ENCODE measurements at places on chromosomes 1 and 21.
A peak's percentile ranks its signal among the peaks of the same experiment; 100 is the strongest.

- peak; percentile 85 for DNase-seq
These were observed 39.8 kb upstream of the ZC3H12A start for GRCh38 chr1:37434292-37435225.

DNA sequence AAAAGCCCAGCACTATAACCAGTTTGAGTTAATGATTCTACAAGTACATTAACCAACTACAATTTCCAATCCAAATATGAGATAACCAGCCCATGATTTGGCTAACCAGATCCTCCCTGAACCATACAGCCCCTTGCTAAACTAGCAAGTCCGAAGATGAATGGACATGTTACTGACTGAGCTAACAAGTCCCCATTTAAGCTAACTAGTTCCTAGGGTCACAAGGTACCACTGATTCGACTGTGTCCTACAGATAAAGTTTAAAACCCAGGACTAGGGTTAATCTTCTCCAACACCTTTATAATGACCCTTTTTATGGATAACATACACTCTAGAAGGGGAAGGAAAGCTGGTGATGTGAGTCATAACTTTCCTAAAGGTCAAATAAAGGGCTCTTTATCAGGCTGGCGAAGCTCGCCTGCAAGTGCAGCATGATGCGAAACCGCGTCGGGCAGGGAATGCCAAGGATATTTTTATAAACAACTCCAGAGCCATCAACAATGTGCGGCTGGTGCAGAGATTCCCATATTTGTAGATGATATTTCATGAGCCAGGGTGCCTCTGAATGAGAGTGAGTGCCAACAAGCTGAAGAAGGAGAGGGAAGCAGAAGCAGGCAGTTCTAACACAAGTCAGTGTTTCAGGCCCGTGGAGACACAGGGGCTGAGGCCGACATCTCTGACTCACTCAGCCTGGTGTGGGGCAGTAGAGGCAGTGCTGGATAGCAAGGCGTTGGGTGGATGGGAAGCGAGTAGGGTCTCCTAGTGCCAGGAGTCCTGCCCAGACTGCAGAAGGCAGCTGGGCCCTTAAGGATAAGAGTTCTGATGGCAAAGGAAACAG lies 75.6 kb upstream of the ROR1 start:
- no peak for DNase-seq

DNA sequence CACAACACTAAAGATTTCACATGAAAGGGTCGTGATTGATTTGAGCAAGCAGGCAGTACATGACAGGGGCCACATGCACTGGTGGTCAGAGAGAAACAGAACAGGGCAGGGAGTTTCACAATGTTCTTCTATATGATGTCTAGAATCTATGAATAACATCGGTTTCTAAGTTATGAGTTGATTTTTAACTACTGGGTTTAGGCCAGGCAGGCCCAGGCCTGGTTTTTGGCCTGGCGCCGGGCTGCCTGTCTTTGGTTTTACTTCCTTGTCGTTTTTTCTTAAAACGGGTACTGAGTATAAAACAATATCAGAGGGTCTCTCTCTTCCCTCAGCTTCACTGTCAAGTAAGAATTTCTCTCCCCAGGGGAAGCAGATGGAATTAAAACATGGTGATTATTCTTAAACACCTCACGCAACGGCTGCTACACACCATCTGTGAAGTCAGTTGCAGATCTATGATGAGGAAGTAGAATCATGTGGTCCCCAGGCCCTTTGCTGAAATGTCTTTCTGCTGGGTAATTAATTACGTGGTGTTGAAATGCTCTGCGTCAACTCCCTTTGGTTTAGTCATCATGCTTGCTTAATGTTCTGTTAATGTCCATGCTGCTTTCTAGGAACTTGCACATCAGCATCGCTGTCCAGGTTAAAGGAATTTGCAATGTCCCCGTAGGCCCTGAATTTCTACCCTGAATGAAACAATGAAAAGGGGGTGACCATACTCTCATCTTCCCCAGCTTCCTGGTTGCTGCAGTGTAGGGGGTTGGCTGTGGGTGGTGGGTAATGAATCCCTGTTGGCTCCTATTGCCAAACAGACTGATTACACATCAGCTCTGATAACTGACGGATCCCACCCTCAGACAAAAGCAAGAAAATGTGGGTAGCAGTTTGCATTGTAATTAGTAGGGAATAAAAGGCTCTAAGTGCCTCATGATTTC lies 70.3 kb downstream of the SERINC2 start:
- no peak for DNase-seq

GRCh38 chr1:163275222-163275621 lies 46.5 kb upstream of the NUF2 start:
- no peak for DNase-seq

- DNase-seq: peak; percentile 78
These were observed 12.2 kb downstream of the CITED4 start for GRCh38 chr1:40849801-40850592.

- DNase-seq: no peak
These were observed 276.1 kb upstream of the SPAG17 start for GRCh38 chr1:118461154-118461553.

DNA sequence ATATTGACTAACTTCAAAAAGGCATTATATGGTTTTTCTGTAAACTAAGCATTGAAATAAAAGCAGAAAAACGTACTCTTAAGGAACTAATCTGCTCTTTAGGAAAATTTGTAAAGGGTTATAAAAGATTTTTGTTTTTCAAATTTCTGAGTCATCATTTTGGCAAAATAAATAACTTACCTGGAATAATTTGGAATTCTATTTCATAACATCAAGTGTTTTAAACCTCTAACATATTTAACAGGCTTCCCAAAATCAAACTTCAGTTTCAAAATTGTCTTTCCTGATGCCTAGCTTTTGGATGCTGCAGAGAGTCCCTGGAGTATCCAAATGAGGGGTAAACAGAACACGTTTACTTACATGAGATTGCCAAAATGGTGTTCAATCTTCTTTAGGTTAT lies 108.5 kb downstream of the COP1 start:
- no peak for DNase-seq

- DNase-seq: no peak
These were observed 4.2 kb downstream of the MANEAL start for GRCh38 chr1:37797750-37798345.

DNA sequence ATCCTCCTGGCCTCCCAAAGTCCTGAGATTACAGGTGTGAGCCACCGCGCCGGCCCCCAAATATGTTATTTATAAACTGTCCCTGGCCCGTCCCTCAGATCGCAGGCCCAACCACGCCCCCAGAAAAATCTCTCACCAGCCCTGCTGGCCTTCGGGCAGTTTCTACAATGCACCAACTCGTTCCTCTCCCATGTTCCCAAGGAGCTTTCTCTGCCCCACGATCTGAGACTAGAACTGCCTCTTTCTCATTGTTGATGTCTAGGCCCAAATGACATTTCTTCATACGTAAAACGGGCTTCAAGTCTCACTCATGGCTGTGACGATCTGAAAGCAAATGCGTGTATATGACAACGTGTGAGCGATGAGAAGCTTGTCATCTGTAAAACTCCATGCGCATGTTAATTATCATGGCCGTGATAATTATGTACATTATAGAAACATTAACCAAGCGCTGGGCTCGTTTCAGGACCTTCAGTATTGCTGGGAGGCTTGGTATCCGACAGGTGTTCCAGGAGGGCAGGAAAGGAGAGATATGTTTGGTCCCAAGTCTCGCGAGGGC lies 748 bp upstream of the NIPAL3 start:
- DNase-seq: no peak

DNA sequence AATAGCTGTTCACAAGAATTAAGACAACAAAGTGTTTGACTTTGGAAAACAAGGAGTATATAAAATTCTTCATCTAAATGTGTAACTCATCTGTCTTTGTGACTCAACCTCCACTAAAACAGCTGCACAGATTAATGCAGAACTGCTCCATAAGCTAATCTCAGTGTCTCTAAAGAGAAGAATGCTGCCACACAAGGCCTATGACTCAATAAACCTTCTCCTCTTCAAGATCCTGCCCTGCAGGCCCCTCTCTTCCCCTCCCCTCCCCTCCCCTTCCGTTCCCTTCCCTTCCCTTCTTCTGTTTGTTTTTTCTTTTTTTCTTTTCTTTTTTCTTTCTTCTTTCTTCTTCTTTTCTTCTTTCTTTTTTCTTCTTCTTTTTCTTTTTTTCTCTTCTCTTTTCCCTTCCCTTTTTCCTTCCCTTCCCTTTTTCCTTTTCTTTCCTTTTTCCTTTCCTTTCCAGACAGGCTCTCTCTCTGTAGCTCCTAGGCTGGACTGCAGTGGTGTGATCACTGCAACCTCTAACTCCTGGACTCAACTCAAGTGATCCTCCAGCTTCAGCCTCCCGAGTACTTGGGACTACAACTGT lies 1052.8 kb downstream of the BRINP3 start:
- no peak for DNase-seq

- DNase-seq: no peak
These were observed 28.6 kb downstream of the ZNF644 start for GRCh38 chr1:90993245-90993644.

DNA sequence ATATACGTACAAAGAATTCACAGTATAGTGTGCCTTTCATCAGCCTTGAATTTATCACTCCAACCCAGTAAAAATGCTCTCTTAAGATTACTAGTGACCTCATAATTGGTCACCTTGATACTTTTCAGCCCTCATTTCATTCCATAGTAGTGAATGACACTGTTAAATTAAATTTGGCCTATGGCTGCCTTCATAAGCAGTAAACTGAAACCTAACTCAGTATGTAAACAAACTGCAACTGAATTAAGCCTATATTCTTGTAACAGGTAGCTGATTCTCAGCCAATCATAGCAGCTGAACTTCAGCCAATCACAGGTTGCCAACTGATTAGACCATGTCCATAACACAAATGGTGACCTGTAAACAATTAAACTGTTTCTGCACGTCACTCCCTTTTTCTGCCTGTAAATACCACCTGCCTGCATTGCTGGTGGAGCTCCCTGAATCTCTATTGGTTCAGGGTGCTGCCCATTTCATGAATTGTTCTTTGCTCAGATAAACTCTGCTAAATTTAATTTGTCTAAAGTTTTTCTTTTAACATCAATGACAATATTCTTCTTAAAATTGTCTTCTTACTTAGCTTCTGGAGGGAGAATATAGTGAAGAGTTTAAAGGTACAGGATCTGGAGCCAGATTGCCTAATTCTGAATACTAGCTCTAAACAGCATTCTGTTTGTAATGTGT lies 24.0 kb upstream of the CAMSAP2 start:
- no peak for DNase-seq

DNA sequence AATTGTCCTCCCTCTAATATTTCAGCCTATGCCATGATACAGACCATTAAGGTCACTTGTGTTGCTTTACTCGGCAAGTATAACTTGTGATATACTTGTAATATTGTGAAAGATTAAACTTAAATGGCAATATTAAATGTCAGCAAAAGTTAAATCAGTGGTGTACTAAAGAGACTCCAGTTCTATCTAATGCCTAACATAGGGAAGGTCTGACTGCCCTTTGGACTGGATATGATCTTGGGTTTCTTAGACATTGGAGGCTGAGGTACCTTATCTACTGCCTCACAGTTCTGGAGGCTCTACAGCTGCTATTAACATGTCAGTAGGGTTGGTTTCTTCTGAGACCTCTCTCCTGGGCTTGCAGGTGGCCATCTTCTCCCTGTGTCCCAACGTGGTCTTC lies 89.9 kb downstream of the MT1HL1 start:
- no peak for DNase-seq

DNA sequence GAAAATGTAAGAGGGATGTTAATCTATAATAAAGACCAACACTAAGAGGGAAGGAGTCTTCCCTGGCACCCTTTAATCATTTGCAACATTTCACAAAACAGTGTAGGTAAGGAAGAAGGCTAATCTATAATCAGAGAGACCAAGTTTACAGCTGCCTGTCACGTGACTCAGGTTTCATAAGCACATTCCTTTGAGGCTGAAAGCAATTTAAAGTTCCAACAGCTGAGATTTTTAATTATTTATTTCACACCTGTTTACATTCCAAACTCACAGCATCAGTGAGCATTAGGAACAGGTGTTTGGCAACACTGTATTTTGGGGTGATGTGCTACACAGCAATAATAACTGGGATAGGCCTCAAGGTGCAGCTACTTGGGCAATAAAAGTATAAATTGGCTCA lies 75.7 kb upstream of the PGBD5 start:
- no peak for DNase-seq

- DNase-seq: no peak
These were observed 60.6 kb downstream of the WARS2 start for GRCh38 chr1:119079881-119080280.

- no peak for DNase-seq
These were observed 1.5 kb upstream of the HDGF start for GRCh38 chr1:156752843-156753482.

DNA sequence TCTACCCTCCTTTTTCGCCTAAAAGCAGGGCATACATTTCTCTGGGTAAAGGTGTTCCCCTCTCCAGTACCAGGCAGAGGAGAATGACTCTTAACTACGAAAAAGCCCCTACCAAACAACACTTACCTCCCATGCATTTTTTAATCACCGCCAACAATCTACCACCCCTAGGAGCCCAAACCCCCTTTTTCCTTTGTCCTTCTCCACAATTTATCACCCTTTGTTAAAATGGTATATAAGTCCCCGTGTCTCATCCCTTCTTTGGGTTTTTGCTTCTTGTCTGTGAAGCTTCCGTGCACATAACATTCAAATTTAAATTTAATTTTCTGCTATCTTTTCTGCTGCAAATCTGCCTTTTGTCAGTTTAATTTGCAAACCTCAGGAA lies 27.6 kb upstream of the COL18A1 start:
- no peak for DNase-seq

- DNase-seq: peak; percentile 89
These were observed at the start of gene C1orf198 for GRCh38 chr1:230867903-230868735. Gene C1orf198 (minus strand): TSS chr1:230868521. CDS start chr1:230868512, 9 bp downstream.

DNA sequence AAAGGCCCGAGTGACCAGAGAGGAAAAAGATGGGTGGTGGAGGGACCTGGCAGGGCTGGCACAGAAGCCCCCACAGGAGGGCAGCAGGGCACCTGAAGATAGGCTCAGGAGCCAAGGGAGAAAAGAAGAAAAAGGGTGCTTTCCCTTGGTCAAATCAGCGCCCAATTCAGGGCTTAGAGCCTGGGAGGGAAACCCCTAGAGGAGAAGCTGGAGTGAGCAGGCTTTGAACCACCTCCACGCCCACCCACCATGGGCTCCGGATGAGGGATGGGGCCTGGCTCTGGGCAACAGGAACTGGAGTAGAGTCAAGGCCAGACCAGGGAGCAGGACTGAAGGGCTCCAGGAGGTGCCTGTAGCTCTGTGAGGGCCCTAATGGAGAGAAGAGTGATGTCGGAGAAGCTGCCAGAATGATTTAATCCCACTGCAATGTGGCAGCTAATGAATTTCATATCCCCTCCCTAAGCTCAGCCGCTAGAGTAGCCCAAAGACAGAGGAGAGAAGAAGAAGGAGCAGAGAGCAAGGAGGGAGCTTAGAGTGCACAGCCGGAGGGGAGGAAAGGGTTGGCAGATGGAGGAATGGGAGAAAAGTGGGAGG lies 12.0 kb upstream of the PRELP start:
- DNase-seq: no peak
